ENCODE measurements at places on chromosomes 11 and 22.

DNA sequence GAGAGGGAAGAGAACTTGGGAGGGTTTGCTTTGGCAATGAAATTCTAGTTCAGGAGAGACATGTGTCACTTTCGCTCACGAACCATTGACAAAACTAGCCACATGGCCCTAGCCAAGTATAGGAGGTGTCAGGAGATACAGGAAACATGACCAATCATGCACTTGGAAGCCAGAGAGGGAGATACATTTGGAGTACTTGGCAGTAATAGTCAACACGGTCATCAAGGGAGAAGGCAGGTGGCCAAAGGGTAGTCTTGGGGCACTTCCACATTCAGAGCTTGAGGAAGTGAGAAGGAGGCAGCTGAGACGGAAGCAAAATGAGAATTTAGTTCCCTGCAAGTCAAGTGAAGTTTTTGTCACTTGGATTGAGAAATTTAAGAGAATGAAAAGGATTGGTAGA is 26.4 kb upstream of the KIRREL3 start:
- no peak for DNase-seq

DNA sequence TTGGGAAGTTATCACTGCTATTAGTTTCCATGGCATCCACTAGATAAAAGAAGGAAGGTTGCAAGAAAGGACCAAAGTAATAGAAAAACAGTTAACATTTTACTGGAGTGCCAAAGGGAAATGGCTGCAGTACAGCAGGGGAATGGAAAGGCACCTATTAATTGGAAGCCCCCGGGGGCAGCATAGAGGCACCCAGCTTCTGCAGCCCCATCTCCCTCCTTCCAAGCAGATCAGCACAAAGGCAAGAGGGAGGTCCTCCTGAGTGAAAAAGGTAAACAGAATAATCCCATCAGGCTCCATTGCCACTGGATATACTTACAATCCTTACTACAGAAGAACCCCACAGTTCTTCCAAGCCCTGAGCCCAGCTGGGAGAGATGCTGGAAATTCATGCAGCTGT is 887.1 kb downstream of the DLG2 start:
- no peak for DNase-seq

GRCh38 chr11:123072762-123073161 is 10.8 kb upstream of the HSPA8 start:
- DNase-seq = no peak

DNA sequence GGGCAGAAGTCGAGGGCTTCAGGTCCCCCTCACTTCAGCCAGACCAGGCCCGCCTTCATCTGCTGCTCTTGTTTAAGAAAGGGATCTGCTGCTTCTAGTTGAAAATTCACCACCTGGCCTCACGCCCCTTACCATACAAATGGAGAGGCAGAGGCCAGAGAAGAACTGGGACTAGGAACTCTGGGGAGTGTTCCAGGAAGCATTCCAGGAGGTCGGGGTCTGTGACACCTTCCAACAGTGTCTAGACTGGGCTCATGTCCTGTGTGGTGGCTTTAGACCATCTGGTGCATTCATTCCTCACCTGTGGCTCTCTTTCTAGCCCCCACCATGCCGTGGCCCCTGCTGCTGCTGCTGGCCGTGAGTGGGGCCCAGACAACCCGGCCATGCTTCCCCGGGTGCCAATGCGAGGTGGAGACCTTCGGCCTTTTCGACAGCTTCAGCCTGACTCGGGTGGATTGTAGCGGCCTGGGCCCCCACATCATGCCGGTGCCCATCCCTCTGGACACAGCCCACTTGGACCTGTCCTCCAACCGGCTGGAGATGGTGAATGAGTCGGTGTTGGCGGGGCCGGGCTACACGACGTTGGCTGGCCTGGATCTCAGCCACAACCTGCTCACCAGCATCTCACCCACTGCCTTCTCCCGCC is 12.3 kb downstream of the TSKU start:
- no peak for DNase-seq

- no peak for DNase-seq
Observed at GRCh38 chr22:37138849-37139561, 10.7 kb downstream of the IL2RB start.

DNA sequence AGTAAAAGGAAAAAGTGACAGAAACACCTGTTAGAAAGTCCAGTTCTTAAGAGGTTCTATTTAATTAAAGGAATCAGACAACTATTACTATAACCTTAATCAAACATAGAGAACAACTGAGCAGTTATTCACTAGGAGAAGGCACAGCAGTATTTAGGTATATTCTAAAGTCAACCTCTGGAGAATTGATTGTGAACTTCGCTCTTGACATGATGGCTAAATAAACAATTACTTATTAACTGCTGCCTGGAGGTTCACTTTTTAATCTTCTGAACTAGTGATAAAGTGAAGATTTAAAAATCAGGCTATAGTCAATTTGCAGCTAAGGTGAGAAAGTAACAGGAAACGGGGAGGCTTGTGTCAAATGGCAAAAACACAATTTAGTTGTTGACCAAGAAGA is 557.3 kb downstream of the FAM181B start:
- no peak for DNase-seq

DNA sequence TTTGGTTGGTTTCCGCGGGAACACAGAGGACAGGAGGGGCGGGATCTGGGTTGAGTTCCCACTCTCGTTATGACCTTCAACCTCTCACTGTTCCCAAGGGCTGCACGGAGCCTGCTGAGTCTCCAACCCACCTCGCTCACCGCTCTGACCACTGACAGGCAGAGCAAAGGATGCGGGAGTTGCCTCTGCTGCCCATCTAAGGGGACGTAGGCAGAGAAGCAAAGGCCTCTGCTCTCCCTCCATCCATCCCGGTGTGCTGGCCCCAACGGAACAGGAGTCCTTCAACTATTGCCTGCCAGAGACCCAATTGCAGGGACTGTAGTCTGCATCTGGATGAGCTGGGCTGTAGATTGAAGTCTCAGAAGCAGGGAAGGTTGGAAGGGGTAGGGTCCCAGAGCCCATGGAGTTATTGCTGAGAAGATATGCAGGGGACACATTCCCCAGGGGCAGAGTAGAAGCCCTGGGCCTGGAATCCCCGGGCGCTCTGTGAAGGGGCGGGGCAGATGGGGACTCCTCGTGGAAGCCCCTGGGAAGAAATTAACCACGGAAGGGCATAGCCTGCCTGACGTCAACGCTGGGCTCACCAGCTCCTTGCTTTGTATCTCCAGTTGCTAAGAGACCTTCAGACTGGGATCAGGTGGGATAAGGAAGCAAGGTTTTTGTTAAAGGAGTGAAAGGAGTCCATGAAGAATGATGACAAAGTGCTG is 12.7 kb upstream of the FXYD2 start:
- no peak for DNase-seq

- DNase-seq = no peak
Observed at GRCh38 chr11:4085575-4085974, 9.0 kb upstream of the RRM1 start.

DNA sequence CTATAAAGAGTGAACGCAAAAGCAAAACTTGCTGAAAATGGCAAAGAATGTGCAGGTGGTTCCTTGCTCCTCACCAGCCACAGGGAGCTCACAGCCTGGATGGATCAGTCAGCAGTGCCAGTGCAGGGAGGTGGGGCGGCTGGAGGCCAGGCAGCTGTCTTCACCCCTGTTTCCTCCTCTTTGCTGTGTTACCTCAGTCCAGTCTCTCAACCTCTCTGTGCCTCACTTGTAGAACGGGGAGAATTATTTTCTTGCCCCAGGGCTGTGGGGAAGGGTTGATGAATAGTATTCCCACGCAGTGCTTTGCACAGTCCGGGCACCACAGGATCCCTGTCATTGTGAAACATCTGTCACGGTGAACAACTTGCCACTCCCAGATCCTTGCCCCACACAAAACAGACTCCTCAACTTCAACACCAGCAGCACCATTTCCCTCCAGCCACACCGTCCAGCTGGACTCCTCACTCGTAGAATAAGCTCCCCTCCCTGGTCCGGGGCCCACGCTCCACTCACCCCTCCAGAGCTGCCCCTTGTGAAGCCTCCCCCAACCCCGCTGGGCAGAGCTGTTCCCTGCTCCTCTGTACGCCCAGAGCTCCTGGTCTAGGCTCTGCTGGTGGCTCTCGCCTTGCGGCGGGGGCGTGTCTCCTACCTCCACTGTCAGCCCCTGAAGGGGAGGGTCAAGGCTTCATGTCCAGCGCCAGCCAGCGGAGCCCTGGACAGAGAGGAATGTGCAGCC is 27.7 kb downstream of the MPPED1 start:
- no peak for DNase-seq

- no peak for DNase-seq
Observed at GRCh38 chr11:8002676-8003075, 15.5 kb downstream of the EIF3F start.

DNA sequence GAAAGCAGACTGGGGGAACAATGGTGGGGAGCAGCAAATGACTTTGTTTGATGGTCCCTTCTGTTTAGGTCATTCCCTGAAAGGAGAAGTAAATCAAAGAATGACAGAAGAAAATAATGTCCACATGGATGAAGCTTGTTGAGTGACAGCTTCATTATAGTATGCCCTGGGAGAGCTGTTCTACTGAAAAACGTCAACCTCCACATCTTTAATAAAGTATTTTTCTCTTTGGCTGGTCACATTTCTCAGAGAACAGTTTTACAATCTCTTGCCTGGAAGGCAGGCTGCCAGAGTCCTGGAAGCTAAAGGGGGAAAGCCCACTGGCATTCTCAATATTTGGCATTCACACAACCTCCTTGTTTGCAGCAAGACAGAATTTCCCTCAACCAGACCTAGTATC is 287.9 kb downstream of the SWAP70 start:
- DNase-seq = no peak

GRCh38 chr11:57163160-57163868 is 18.4 kb upstream of the LRRC55 start:
- no peak for DNase-seq

DNA sequence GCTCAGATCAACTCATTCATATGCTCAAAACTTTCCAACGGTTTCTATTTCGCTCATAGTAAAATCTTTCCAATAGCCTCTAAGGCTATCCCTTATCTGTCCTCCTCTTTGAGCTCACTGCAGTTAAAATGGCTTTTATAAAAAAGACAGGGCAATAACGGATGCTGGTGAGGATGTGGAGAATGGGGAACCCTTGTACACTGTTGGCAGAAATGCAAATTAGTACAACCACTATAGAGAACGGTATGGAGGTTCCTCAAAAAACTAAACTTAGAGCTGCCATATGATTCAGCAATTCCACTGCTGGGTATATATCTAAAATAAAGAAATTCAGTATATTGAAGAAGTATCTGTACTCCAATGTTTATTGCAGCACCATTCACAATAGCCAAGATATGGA is 345.6 kb downstream of the DLG2 start:
- no peak for DNase-seq

GRCh38 chr11:1598816-1599215 is 722 bp upstream of the KRTAP5-2 start:
- no peak for DNase-seq

- DNase-seq = no peak
Observed at GRCh38 chr11:121592708-121593107, 139.9 kb upstream of the SORL1-AS1 start.

GRCh38 chr11:72084076-72084475 is 3.4 kb downstream of the LRRC51 start:
- DNase-seq = no peak

DNA sequence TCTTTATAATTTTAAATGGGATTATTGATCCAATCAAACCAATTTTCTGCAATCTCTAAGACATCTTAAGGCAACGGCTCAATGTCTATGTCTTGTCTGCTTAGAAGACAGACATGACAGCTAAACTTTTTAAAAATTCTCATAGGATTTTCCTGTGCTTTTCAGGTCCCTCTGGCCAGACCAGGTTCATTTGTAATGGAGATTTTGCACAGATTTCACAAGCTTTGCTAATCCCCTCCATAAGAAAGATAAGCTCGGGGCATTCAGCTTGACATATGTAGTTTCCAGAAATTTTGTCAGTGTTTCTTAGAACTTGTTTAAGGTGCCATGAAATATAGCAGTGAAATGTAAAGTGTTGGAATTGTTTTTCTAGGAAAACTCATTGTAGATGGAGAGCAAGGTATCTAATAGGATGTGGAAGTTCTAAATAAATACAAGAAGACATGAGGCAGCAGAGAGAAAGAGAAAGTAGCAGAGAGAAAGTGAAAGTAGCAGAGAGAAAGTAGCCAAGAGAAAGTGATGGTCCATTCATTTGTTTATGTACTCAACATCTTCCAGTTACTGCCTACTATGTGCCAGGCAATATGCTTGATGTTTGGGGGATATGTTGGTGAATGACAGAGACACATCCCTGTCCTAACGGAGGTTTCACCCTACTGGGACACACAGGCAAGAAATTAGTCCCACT is 219.1 kb upstream of the ARHGAP42 start:
- DNase-seq = no peak

DNA sequence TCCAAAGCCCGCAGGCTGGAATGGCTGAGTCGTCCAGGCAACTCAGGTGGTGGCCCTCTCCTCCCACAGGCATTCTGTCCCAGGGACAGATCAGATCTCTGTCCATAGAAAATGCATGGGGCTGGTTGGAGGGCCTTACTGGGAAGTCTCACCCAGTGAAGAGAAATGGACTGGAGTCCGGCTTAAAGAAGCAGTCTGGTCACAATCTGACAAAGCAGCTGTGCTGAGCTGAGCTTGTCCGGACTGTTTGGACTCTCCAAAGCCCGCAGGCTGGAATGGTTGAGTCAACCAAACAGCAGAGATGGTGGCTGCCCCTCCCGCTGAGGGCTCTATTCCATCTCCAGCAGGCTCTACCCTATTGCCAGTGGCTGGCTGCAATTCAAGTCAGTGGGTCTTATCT is 14.4 kb upstream of the DEPDC7 start:
- DNase-seq = no peak

- DNase-seq = no peak
Observed at GRCh38 chr22:43118953-43119458, 8.5 kb downstream of the BIK start.

GRCh38 chr22:31872209-31872608 is 72.1 kb upstream of the YWHAH start:
- DNase-seq = peak; percentile 12

GRCh38 chr11:128723531-128723930 is 29.7 kb downstream of the FLI1 start:
- DNase-seq = no peak

GRCh38 chr22:46090631-46091201 is 59.6 kb upstream of the PPARA start:
- no peak for DNase-seq

- no peak for DNase-seq
Observed at GRCh38 chr11:76823481-76824028, 37.2 kb upstream of the ACER3 start.

DNA sequence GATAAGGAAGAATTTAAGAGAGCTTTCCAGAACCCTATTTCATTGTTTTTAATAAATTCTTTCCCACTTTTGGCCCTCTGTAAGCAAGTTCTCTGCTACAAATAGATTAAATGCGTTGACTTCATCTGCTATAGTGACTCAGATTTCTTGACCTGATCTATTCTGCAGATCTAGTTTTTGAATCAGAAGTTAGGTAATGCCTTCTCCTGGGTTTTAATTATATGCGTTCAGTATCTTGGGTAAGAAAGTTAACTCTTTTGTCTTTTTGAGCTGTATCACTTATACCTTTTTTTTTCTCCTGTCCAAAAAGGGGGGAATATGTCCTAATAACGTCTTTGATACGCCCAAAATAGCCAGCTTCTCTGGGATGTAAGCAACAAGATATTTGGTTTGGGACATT is 2.4 kb upstream of the HEPHL1 start:
- no peak for DNase-seq

GRCh38 chr22:23002612-23003180 is 67.6 kb upstream of the GNAZ start:
- DNase-seq = no peak

Data from thymus (tissue), 14 donors.